Kidney capillary endothelial cell (primary cell): ENCODE measurements at places on chromosomes 6 and 20.
A peak's percentile ranks its signal among the peaks of the same experiment; 100 is the strongest.

DNA sequence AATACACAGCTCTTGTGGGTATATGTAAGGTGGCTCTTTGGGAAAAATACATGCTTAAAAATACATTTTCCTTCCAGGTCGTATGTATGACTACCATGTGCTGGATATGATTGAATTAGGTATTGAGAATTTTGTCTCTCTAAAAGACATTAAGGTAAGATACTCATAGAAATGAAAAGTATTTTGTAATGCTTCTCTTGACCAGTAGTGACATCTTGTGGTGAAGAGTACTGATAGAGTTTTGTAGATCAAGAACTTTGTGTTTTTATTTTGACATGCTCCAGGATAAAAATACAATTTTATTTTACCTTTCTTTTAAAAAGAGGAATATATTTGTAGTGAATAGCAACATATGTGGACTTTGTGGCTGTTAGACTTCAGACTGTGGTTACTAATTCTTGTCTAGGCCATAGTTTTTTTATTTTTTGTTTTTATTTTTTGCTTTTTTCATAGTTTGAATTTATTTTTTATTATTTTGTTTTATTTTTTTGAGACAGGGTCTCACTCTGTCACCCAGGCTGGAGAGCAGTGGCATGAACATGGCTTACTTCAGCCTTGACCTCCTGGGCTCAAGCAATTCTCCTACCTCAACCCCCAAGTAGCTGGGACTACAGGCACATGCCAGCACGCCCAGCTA lies 17.9 kb downstream of the RPF2 start:
- DNase-seq, result peak; percentile 17

GRCh38 chr6:47057830-47058540 lies 15.9 kb upstream of the ADGRF1 start:
- no peak for DNase-seq

GRCh38 chr6:11009353-11009752 lies 34.8 kb downstream of the ELOVL2 start:
- peak; percentile 40 for DNase-seq

GRCh38 chr6:159766906-159767305 lies 5.1 kb downstream of the ACAT2 start:
- DNase-seq, result no peak

DNA sequence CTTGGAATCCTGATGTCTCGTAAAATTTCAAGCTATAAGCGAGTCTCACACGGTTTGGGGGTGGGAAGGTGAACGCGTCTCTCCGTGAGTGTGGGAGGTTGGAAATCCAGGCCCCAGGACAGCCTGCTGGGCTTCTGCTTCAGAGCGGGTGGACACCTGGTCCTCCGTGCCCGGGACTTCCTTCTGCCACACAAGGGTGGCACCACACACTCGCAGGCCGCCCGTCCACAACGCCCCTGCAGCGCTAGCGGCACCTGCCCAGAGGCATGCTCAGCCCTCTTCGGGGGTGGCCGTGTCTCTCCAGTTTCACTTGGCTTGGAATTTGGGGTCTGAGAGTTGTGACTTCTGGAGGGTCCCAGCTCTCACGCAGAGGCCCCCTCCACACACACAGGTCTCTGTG lies 151.9 kb downstream of the PHACTR3 start:
- DNase-seq, result no peak

DNA sequence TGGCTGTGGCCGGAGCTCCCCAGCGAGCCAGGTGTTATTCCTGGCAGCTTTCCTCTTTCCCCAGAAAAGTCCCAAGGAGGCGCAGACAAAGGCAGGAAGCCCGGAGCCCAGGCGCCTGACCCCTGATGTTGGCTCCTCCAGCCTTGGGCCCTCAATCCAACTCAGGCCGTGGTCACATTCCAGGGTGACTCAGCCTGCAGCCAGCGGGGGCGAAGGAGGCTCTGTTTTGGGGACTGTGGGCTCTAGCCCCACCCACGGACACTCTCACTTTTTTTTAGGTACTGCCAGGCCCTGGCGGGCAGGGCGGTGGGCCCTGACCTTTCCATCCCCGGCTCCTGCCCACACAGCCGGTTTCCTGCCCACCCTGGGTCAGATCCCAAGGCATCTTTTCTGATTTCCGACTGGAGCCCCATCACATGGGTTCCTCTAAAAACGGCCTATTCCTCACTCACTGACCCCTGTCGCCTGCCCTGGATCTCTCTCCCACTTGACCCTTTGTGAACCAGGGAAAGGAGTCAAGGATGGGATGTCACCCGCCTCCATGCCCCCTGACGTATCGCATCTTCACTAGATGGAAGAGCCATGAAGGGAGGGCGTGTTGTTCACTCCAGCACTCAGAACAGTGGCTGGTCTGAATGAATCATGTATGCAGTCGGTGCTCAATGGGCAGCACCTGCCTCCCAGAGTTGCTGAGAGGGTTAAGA lies 5.5 kb downstream of the PTGIS start:
- peak; percentile 75 for DNase-seq

DNA sequence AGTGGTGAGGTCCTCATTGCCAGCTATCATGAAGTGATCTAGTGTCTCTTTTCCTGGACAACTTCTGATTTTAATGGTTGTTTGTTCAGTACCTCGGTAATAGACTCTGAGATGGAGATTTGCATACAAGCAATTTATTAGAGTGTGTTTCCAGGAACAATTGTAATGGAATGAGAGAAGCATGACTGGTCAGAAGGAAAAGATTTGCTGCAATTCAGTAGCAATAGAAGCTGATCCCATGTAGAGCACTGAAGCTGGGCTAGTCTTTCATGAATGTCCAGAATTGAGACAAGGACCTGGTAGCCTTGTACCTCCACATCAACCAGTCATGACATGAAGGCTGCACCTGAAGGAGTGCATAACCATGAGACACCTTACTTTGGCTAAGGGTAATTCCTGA lies 526.5 kb downstream of the NKAIN2 start:
- no peak for DNase-seq

GRCh38 chr6:82720992-82721391 lies 344.6 kb downstream of the UBE3D start:
- no peak for DNase-seq

GRCh38 chr20:61100489-61100888 lies 151.6 kb upstream of the CDH4 start:
- DNase-seq, result no peak

DNA sequence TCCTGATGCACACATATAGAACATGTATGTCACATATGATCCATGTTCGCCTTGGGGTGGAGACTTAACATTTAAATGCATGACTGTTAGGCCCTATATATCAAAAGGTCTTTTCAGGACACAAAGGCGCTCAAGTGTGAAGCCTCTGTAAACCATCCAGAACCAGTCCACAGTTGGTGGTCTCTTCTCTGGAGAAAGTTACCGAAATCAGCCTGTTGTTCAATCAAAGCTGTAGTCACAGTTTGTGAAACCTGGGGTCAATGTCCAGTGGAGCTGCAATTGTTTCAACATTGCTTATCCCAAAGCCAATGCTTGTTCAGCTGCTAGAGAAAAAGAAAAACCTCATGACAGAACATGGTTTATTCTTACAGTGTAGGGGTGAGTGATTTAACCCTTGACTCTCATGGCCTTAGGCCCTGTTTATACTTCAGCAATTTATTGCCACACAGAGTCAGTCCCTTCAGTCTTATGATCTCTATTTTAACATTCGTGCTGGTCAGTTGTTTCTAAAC lies 193.6 kb upstream of the CST7 start:
- no peak for DNase-seq

- no peak for DNase-seq
Observed at GRCh38 chr20:57724610-57725405, 15.0 kb upstream of the PMEPA1 start.

DNA sequence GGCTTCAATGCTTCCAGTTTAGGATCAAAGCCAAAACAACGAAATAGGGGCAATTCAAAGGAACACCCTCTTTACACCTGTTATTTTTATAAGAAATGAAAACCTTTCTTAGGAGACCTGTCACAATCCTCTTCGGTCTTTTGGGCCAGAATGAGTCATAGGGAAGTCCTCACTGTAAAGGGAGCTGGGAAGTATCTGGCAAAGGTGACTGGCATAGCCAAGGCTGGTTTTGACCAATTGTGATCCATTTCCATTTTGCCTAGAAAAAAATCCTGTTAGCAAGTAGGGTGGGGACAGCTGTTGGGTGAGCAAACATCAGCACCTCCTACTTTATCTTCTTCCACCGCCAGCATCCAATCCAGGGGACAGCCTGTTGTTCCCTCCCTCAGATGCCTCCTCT lies 343.2 kb upstream of the SULF2 start:
- no peak for DNase-seq

DNA sequence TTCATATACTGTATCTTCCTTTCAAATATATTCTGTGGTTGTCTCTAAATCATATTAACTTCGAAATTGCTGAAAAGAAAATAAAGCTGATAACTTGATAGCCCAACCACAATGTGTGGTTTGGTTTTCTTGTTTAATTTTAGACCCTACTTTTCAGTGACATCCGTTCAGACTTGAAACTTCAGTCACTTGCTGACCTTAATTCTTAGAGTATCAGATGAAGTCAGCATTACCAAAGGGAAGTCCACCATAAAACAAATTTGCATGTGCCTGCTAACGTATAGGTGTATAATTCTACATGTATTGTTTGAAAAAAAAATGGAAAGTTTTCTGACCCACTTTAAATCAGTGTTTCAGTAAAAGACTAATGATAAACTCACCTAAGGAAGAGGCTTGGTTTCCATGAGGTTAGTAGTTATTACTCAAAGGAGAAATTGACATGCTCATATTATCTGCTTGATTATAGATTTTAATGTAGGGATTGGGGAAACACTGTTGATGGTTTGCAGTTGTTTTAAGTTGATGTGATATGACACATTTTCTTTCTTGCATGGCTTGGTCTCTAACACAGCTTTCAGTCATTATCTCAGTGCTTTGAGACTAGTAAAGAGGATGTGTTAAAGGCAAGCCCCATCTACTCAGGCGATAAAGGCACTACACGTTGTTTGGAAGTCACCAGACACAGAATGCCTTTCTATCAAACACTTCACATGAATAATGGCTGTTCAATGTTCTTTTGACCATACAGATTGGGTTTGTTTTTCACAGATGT lies 5.2 kb upstream of the IL17A start:
- DNase-seq, result no peak

DNA sequence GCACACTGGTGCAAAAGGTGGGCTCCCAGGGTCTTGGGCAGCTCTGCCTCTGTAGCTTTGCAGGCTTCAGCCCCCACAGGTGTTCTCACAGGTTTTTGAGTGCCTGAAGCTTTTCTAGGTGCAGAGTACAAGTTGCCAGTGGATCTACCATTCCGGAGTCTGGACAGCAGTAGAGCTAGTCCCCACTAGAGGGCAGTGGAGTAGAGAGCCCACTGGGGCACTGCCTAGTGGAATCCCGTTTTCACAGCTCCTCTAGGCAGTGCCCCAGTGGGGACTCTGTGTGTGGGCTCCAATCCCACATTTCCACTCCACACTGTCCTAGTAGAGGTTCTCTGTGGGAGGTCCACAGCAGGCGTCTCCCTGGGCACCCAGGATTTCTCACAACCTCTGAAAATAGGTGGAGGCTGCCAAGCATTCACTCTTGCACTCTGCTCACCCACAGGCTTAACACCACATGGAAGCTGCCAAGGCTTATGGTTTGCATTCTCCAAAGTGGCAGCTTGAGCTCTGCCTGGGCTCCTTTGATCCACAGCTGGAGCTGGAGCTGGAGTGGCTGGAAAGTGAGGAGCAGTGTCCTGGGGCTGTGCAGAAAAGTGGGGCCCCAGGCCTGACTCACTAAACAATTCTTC lies 86.3 kb upstream of the PROKR2 start:
- peak; percentile 6 for DNase-seq

DNA sequence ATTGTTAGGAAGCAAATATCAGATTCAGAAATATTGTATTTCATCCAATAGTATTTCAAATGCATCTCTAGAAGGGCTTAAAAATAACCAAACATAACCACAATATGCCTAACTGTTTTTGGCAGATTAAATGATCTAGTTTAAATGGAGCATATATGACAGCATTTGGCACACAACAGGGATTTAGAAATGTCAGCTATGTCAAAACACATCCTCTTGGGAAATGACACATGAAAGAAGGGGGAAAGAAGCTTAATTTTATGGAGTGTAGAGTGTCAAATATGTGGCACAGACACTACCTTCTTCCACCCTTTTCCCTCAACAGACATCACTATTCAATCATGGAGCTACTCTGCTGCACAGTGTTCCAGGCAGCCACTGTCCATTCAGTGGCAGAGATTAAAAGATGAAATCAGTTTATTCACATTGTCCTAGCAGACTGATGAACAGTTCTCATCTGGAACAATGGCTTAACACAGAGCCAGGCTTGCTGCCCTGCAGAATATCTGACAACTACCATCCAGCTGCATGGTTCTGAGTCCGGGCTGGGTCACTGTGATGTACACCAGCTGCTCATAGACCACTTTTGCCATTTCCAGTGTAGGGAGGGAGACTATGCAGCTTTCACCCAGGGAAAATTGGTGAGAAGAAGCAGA lies 349.8 kb downstream of the DHX35 start:
- no peak for DNase-seq
